Tibial artery (tissue), 4 donors: ENCODE measurements at places on chromosomes 16 and 17.

DNA sequence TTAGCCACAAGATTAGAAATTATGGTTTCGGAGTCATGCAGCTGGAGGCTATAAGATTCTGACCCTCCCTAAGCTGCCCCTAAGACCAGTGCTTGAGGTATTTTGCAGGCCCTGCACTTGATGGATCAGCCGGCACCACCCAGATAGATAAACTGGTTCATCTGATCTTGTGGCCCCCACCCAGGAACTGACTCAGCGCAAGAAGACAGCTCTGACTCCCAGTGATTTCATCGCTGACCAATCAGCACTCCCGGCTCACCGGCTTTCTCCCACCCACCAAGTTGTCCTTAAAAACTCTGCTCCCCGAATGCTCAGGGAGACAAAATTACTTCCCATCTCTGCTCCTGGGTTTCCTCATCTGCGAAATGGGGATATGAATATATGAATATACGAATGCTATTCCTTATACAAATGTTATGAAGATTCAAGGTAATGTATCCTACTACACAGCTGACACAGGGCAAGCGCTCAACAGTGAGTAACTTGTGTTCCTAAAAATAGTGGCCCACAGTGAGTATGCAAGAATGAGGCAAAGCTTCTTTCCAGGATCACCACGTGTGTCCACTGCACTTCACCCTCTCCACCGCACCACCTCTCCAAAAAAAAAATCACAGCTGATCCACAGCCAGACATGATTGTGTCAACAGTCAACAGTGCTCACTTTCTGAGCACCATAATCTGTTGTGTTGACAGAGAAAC, 33.3 kb upstream of the C16orf82 start:
- no peak for DNase-seq

DNA sequence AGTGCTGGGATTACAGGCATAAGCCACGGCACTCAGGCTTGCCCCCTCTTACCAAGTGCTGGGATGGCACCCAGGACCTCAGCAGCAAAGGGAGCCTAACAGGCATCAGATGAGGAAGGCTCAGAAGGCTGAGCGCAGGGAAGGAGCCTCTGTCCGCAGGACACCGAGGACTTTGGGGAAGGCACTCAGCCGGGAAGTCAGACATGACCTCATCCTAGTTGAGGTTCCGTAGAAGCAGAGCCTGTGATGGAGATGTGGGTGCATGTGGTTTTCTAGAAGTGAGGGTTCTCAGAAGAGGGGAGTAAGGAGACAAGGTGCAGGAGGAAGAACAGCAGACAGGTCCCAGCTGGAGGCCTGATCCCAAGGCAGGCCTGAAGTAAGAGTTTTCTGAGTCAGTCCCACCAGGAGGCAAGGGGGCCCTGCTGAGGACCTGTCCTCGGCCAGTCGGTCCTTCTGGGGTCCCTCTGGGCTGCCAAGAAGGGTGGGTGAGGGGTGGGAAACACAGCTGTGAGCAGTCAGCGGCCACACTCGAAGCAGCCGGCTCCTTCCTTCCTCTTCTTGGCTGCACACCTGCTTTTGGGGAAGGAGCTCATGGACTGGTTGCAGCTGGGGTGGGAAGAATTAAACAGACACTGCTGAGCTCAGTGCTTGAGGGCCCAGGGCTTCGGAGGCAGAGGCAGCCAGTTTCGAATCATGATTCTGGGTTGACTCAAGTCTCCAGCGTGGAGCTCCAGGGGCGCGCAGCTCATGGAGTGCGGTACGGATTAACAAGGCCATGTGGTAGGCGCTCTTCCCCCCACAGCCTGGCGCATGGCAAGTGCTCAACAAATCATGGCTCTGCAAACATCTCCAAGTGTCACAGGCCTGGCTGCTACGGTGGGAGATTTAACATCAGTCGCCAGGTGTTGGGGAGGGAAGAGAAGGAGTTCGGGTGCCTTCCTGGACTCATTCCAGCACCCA, 38.9 kb upstream of the SNN start:
- peak; percentile 45 for DNase-seq

DNA sequence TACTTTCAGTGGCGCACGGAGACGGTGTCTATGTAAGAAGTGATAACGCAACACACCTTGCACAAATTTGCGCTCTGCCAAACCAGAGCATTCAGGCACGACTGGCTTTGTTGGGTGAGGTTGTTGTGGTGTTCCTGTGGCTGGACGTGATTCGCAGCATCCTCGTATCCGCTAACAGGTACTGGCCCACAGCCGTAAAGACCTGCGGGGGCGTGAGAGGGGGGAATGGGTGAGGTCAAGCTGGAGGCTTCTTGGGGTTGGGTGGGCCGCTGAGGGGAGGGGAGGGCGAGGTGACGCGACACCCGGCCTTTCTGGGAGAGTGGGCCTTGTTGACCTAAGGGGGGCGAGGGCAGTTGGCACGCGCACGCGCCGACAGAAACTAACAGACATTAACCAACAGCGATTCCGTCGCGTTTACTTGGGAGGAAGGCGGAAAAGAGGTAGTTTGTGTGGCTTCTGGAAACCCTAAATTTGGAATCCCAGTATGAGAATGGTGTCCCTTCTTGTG, 510.9 kb downstream of the KCNJ18 start:
- no peak for DNase-seq

DNA sequence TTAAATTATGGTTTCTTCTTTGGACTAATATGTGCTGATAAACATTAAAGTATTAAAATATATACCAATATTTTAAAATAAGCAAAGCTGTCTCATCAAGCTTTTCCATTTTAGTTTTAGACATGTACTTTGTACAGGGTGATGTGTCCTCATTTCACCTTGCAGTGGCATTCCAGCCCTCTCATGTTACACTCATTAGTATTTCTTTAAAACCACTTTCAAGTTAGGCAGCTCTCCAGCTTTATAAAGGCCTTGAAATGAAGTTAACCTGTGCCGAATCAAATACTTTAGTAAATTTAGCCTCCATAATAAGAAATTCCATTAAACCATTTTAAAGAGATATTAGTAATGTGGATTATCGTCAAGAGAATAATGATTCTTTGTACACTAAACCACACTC, 107.6 kb upstream of the HLF start:
- no peak for DNase-seq

DNA sequence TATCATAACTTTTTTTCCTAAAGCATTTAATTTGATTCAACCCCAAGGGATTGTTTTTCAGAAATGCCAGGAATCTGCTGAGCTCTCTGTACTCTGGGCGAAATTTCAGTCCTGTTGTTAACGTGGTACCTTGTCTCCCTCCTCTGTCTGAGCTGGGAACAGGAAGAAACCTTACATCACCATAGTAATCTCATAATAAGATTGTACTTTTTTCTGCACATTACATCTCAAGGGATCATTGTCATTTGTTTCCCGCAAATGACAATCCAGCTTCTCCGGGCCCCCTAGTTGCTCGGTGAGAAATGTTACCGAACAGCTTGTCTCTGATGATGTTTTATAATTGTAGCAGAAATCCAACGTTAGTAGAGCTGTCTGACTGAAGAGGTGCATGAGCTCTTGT, 152.7 kb upstream of the ERCC4 start:
- no peak for DNase-seq

DNA sequence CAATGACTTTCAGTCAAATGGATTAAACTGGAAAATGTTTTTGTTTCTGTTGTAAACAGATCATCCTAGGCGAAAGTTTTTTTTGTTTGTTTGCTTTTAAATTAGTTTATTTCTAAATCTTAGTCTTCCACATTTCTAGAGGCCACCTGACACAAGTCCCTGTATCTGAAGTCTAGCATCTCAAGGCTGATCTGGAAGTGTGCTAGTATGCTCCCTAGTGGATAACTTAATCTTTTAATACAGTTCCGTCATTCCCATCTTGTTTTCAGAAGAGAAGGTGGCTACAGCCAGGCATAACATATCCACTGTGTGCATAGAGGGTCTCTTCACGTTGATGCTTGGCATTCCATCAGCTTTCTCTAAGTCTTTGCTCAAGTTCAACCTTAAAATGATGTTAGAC, 7.6 kb downstream of the IFT20 start:
- no peak for DNase-seq

GRCh38 chr17:51722994-51723393, 435.5 kb downstream of the CA10 start:
- no peak for DNase-seq

- DNase-seq: no peak
Observed at GRCh38 chr16:25027281-25027680, 12.1 kb upstream of the ARHGAP17 start.

DNA sequence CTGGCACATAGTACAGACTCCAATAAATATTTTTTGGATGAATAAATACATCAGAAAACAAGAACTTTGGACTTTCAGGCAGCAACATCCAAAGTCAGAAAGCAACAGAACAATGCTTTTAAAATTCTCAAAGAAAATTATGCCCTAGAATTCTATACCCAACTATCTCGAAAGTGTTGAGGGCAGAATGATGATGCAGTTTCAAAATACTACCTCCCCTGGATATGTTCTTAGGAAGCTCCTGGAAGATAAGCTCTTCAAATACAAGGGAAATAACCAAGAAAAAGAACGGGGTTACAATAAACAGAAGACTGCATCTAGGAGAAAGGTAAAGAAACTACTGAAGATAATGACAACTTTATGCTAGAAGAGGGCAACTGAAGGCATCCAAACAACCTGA, 11.0 kb downstream of the SIAH1 start:
- DNase-seq: no peak

GRCh38 chr17:28940675-28941074, 10.6 kb downstream of the PHF12 start:
- DNase-seq: no peak

- no peak for DNase-seq
Observed at GRCh38 chr16:22641131-22641628, 130.5 kb downstream of the NPIPB5 start.

DNA sequence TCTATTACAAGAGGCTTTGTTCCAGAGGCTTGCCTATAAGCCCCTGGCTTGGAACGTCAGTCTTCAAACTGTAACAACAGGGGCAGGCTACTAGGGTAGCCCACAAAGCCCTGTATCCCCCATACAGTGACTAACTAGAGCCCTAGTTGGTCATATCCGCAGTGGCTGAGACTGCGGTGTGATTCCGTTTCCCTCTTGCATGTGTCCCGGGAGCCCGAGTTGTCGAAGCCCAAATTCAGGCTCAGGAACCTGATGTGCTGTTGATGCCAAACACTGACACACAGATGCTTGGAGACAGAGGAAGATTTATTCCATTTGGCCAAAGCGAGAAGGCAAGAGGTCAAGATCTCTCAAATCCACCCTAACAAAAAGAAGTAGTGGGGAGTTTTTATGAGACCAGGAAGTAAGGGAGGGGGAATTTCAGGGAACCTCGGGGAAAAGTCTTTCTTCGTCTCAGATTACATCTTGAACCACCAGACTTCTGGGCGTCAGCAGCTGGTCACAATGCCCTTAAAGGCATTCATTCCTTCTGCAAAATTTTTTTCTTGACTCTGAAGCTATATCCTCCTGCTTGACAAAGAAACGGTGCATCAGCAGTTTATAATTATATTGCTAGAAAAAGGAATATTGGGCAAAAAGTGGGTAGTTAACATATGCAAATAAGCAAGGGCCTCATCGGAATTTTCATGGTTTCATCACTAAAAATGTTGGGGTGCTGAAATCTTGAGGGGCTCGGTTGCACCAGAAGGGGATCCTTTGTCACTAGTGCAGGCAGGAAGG, 879 bp downstream of the SLFN5 start:
- DNase-seq: peak; percentile 83

DNA sequence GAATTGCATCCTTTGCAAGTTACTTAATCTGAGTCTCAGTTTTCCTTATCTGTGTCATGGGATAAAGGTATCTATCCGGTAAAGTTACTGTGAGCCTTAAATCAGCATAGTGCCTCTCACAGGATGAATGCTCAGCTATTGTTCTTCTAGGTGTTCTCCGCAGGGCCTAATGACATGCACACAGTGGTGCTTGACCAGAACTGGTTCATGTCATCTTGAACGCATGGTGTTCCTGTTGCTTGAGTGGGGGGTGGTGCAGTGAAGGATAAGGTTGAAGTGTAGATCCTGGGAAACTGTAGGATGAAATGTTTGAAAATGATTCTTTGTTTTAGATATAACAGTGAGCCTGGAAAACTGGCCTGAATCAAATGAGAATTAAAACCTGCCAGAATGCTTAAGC, 4.0 kb downstream of the KRT40 start:
- no peak for DNase-seq

DNA sequence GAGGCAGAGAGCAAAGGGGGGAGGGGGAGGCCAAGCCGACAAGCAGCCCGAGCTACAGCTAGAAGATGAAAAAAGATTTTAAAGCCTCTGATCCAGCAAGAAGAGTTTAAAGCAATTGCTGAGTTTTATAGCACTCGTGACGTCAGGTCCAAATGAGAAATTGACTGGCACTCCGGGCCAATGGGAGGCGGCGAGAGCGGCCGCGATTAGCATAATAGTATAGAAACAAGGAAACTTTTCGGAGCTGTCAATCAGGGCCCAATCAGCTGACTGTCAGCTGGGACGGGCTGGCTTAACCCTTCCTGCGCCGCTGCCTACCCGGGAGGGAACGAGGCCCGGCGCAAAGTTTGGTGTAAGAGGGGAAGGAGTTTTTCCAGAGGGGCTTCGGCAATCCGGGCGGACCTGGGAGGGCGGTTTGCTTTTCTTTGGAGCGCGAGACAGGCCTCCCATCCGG, at the start of gene MAF:
Gene MAF, minus strand, starts transcription at position 100 of the 454 bp plus-strand sequence. CDS start 835 bp downstream, outside the sequence.
- DNase-seq: peak; percentile 94

DNA sequence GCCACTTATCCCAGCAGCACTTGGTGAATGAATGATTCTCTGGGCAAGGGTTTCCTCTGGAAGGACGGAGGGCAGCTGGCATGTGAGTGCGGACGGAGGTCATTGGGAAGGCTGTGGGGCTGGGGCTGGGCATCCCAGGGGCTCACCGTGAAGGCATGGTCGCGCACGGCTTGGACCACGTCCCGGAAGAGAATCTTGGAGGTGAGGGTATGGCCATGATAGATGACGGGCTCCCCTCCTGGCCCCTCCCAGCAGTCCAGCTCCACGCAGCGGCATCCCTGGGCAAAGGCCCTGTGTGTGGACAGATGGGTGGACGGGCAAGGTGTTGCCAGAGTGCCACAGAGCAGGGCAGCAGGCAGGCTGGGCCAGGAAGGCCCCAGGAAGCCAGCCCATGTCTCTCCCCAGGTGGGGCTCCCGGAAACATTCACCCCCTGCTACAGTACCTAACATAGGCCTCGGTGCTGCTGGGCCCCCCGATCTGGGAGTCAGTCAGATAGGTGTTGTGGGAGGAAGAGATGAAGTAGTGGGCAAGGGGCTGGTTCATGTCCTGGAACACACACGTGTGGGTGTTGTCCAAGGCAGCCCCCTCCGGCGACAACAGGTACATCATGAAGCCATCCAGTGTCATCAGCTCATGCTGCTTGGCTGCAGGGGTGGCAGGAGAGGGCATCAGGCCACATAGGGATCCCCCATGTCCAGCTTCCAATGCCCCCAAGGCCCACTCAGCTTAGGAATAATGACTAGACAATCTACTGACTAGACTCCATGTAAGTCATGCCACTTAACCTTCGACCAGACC, 14.3 kb downstream of the PLCD3 start:
- DNase-seq: no peak
